A673 (cell line): ENCODE measurements at places on chromosomes 11 and 22.

- peak; percentile 62 for DNase-seq
- no peak overlapping the region for H3K4me3 ChIP-seq
- no peaks in the 10 kb centered on the region for H3K36me3 ChIP-seq
- no peaks in the 10 kb centered on the region for H3K27me3 ChIP-seq
Measured at GRCh38 chr11:77799338-77799737, 21.2 kb downstream of the RSF1 start.

DNA sequence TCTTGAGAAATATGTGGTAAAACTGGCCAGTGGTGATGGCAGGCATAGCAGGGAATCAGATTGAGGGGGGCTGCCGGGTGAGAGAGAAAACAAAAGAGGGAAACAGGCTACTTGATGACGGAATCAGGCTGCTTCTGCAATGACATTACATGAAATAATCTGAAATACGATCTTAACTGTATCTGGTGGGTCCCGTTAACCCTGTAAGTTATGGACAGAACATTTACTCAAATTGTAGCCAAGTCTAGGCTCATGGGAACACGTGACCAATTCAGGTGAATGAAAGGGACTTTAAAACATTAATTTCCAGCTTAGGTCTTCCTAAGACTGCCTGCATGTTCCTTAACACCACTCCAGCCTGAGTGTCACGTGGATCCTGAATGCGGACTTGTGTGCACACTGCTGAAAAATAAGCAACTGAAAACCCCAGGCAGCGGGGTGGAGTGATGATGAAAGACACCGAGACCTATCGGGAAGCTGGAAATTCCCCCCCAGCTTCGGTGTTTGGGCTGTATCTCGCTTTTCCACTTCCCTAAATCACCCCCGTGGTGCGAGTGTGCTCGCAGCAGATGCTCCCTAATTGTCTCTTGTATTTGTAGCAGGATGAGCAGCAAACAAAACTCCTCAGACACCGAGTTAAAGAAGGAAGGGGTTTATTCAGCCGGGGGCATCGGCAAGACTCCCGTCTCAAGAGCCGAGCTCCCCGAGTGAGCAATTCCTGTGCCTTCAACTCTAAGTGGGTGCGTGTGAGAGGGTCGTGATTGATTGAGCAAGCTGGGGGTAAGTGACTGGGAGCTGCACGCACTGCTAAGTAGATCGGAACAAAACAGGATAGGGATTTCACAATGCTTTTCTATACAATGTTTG is 145.0 kb upstream of the GRK3 start:
- H3K4me3 ChIP-seq, result peak overlapping the region; percentile 17
- H3K4me1 ChIP-seq, result no peaks in the 10 kb centered on the region
- H3K27ac ChIP-seq, result no peak overlapping the region
- no peaks in the 10 kb centered on the region for H3K36me3 ChIP-seq
- DNase-seq, result no peak

DNA sequence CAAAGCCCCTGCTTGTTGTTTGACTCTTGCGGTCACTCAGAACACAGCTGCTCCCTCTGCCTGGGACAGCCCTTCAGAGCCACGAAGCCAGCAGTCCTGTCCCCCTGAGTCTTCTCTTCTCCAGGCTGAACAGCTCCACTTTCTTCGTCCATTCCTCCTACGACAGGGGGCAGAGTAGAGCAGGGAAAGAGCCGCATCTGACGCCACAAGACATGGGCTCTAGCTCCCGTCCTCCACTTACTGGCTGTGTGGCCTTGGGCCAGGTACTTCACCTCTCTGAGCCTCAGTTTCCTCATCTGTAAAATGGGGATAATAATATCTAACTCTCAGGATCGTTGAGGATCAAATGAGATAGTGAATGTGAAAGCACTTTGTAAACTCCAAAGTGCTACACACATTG is 29.9 kb downstream of the CHRDL2 start:
- H3K27me3 ChIP-seq, result no peaks in the 10 kb centered on the region
- peak; percentile 43 for DNase-seq
- H3K36me3 ChIP-seq, result no peaks in the 10 kb centered on the region
- H3K4me1 ChIP-seq, result no peaks in the 10 kb centered on the region
- H3K4me3 ChIP-seq, result no peak overlapping the region

- H3K4me1 ChIP-seq, result peaks cover 16% of the 10 kb centered on the region
- no peaks in the 10 kb centered on the region for H3K27me3 ChIP-seq
Measured at GRCh38 chr22:45308957-45309421, 745 bp upstream of the FAM118A start.

- no peak overlapping the region for H3K27ac ChIP-seq
- H3K36me3 ChIP-seq, result no peaks in the 10 kb centered on the region
- peaks cover 35% of the 10 kb centered on the region for H3K27me3 ChIP-seq
- peak overlapping the region; percentile 45 for H3K4me3 ChIP-seq
- H3K4me1 ChIP-seq, result peaks cover 44% of the 10 kb centered on the region
- peak; percentile 94 for DNase-seq
Measured at GRCh38 chr11:69704508-69705253, 859 bp upstream of the FGF19 start.

DNA sequence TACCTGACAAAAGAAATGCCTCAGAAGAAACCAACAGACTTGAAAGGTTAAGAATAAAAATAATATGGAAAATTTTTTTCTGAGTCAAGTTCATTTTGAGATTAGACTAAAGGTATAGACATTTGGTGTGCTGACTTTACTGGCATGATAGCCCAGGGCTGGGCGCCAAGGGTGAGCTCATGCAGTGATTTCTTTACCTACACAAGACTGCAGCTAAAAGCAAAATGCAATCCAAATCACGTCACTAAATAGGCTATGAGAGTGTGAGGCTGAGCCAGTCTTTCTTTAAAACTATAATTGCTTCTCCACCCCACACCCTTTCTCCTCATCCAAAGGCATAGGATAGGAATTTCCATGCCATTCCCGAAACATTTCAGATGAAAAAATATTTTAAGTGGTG is 196.5 kb downstream of the FAM76B start:
- H3K36me3 ChIP-seq, result no peaks in the 10 kb centered on the region
- H3K4me3 ChIP-seq, result no peak overlapping the region
- no peak for DNase-seq
- H3K27me3 ChIP-seq, result no peaks in the 10 kb centered on the region
- H3K4me1 ChIP-seq, result no peaks in the 10 kb centered on the region
- H3K27ac ChIP-seq, result no peak overlapping the region

DNA sequence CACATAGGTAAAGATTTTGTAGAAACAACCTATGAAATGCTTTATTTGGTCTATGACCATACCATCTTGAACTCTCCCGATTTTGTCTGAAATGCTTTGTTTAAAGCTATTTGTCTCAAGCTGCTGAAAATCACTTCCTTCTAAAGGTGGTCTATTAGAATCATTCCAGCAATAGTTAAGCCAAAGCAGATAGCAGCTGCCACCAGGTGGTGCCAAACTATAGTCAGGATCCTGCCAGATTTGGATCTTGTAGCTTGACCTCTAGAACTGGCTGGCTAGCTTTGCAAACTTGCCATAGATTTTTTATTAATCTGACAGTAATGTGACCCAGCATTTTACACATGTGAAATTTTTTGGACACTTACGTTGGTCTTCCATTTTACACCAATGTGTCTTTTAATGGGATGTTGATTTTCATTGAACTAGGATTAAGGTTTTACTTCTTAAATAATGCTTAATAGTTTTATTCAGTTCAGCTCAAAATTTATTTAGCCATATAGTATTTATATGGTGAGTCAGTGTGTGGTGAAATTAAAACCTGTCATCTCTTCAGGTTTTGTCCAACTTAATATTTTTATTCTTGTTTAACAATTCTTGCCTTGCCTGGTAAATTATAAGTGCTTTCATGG is 19.7 kb downstream of the CTR9 start:
- no peak overlapping the region for H3K4me3 ChIP-seq
- no peaks in the 10 kb centered on the region for H3K27me3 ChIP-seq
- peaks cover 76% of the 10 kb centered on the region for H3K36me3 ChIP-seq
- no peak overlapping the region for H3K27ac ChIP-seq
- H3K4me1 ChIP-seq, result no peaks in the 10 kb centered on the region
- peak; percentile 45 for DNase-seq

DNA sequence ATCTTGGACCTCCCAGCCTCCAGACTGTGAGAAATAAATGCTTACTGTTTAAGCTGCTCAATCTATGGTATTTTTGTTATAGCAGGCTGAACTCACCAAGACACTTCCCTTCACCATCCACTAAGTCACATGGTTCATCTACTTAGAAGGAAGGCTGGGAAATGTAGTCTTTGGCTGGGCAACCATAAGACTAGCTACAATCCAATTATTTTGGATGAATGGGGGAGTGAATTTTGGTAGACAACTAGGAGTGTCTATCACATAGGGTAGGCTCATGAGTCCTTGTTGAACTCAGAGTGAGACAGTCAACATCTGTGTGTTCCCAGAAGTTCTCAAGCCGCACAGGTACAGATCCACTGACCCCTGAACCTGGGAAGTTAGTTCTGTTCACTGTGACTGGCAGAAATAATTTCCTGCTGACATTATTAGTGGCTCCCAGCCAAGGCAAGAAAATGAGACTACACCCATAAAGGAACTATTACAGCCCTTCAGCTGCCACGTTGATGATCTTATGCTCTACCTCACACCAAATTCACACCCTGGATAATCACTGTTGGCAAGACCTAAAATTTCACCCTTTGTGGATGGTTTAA is 3.1 kb upstream of the SLC35C1 start:
- H3K4me3 ChIP-seq, result no peak overlapping the region
- no peaks in the 10 kb centered on the region for H3K36me3 ChIP-seq
- H3K27ac ChIP-seq, result no peak overlapping the region
- DNase-seq, result peak; percentile 84

GRCh38 chr11:31690516-31690915 is 120.6 kb downstream of the PAX6 start:
- no peaks in the 10 kb centered on the region for H3K27me3 ChIP-seq
- no peaks in the 10 kb centered on the region for H3K36me3 ChIP-seq
- H3K4me1 ChIP-seq, result no peaks in the 10 kb centered on the region
- H3K27ac ChIP-seq, result no peak overlapping the region
- H3K4me3 ChIP-seq, result no peak overlapping the region

GRCh38 chr22:49295851-49296560 is 531.7 kb downstream of the BRD1 start:
- H3K36me3 ChIP-seq, result no peaks in the 10 kb centered on the region
- DNase-seq, result no peak
- no peaks in the 10 kb centered on the region for H3K27me3 ChIP-seq
- no peaks in the 10 kb centered on the region for H3K4me1 ChIP-seq

DNA sequence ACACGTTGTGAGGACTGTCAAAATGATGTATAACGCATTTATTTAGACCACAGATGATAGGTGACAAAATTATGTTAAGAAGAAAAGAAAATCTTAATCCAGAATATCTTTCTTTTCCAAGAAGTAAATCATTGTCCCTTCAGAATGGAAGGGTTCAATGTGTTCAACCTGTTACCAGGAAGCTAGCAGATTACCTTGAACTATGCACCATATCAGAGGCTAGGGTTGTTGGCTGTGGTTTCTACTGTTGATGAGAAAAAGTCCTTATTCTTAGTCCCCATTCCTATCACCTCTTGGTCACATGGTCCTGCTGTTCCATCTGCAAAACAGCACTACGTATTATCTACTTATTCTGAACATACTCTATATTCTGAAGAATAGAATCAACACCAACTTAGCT is 339.5 kb upstream of the CADM1 start:
- no peaks in the 10 kb centered on the region for H3K36me3 ChIP-seq
- no peaks in the 10 kb centered on the region for H3K4me1 ChIP-seq
- H3K4me3 ChIP-seq, result no peak overlapping the region
- no peak overlapping the region for H3K27ac ChIP-seq
- DNase-seq, result no peak

- peak; percentile 96 for DNase-seq
- H3K4me3 ChIP-seq, result peak within 1 kb of the TSS; percentile 98
Measured at GRCh38 chr22:50244420-50245213, at the start of gene TUBGCP6. Gene TUBGCP6, minus strand, starts transcription at chr22:50245023. Its CDS starts 564 bp downstream, at chr22:50244459.

- DNase-seq, result no peak
- no peak overlapping the region for H3K4me3 ChIP-seq
- no peaks in the 10 kb centered on the region for H3K27me3 ChIP-seq
- H3K36me3 ChIP-seq, result no peaks in the 10 kb centered on the region
- H3K4me1 ChIP-seq, result no peaks in the 10 kb centered on the region
Measured at GRCh38 chr11:103582351-103582909, 454.0 kb upstream of the DDI1 start.

DNA sequence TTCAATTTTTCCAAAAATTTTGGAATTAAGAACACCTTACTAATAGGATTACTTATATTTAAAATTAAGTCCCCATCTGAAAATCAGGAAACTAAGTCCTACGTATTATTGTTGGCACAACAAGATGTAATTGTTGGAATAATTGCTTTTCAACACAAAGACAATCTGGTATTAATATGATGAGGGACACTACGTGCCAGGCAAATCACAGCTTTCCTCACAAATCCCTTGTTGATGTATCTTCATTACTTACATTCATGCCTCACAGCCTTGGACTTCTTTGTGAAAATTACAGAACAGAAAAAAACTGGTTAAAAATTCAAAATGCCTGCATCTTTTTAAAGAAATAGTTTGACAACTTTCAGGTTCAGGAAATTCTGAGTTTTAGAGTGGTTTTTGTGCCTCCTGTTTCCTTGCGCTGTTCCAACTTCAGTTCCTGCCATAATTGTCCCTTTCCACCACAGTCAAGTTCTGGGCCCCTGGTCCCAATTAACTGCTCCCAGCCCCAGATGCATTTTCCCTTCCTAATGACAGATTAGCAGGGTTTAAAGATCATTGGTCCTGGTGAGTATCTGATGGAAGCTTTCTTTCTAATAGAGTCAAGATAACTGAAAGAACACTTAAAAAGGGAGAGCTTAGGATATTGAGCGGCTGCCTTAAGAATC is 23.3 kb upstream of the CCDC34 start:
- H3K4me3 ChIP-seq, result no peak overlapping the region
- peaks cover 4% of the 10 kb centered on the region for H3K36me3 ChIP-seq
- DNase-seq, result no peak
- peaks cover 14% of the 10 kb centered on the region for H3K4me1 ChIP-seq

DNA sequence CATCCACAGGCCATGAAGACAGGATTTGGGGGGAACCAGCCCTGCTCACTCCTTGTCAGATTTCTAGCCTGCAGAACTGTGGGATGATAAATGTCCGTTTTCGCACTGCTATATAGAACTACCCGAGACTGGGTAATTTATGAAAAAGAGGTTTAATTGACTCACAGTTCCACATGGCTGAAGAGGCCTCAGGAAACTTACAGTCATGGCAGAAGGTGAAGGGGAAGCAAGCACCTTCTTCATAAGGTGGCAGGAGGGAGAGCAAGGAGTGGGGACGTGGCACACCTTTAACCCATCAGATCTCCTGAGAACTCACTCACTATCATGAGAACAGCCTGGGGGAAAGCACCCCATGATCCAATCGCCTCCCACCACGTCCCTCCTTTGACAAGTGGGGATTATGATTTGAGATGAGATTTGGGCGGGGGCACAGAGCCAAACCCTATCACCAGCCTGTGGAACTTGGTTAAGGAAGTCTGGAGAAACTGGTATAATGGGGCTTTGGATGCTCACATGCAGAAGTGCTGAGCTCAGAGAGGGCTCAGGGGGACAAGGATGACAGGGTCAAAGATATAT is 50.7 kb downstream of the MYEOV start:
- peaks cover 32% of the 10 kb centered on the region for H3K4me1 ChIP-seq
- no peaks in the 10 kb centered on the region for H3K27me3 ChIP-seq
- peak; percentile 50 for DNase-seq
- no peak overlapping the region for H3K27ac ChIP-seq
- peaks cover 63% of the 10 kb centered on the region for H3K36me3 ChIP-seq
- no peak overlapping the region for H3K4me3 ChIP-seq

- no peak overlapping the region for H3K27ac ChIP-seq
- no peaks in the 10 kb centered on the region for H3K27me3 ChIP-seq
- no peak overlapping the region for H3K4me3 ChIP-seq
- H3K36me3 ChIP-seq, result peaks cover 43% of the 10 kb centered on the region
Measured at GRCh38 chr11:130131961-130132850, 27.4 kb upstream of the ST14 start.
